ENCODE measurements at places on chromosomes 16 and 17. TPM values are rescaled to one million over a fixed set of nuclear protein-coding genes. Genes with fewer than 3 reads are reported as not detected.

Gene OR3A3
- not detected for total RNA-seq

Gene SCNN1G
- total RNA-seq: not detected

Gene MT1F
- not detected for total RNA-seq

Gene NPW
- total RNA-seq: 0.35 TPM

Gene DHRS7C
- not detected for total RNA-seq

Gene SLC16A13
- total RNA-seq: 7.9 TPM

Gene TEX19
- total RNA-seq: not detected

Gene STX1B
- total RNA-seq: 2.6 TPM

DNA sequence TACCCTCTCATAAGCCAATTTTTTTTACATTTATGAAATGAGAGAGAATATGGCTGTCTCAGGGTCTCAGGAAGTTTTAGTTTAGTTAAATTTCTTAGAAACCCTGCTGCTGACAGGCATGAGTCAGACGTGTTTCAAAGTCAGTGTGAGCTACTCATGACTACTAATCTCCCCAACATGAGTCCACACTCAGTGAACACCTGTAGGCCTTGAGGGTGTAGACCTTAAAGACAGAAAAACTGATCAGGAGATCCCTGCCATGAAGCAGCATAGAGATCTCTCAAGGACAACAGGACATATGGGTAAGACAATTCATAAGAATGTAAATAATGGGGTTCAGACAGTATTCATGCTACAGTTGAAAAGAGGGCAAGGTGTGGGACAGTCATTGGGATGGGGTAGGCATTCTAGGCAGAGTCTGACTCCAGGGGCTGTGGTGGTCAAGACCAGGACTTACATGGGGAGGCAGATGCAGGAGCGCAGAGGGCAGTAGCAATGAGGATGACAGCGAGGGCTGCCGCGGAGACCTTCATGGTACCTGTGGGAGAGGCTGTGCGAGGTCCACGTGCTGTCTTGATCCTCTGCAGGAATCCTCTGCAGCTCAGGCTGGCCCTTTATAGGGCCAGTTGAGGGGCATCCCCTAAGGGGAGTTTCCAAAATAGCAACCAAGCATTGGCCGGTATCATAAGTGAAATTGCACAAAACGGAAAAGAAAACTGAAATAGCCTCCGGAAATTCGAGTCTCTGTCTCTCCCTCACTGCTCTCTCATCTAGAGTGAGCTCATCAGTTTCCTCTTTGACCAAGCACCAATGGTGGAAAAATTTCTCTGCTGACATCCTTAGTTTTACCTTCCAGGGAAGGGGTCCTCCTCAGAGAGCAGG, at the start of gene CCL5:
Gene CCL5 (minus strand): TSS at position 588 of the 882 bp plus-strand sequence.
- no peak for DNase-seq

GRCh38 chr16:67199808-67200198, 872 bp downstream of the ELMO3 start:
- DNase-seq: no peak

DNA sequence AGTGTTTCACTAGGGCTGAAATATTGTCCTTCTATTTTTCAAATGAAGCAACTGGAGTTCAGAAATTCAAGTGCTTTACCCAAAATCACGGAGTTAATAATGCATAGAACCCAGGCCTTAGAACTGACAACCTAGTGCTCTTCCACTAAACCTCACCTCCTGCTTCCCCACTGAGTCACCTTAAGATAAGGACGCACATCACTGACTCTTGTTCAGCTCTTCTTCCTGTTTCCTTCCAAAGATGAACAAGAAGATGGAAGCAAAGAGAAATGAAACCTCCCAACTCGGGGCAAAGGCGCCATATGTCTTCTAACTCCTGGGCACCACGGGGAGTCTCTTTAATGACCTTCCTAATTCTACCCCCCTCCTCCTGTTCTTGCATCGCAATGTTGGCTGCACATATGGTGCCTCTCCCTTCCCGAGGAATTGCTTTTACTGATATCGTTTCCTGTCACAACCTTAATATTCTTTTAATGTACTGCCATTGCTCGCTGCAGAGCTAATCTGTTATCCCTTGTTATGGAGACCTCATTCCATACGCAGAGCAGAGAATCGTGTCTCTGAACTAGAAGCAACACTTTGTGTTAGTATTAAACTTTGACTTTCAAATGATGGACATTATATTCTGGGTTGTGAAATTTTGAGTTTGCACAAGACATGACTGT, 591.4 kb downstream of the TMEM114 start:
- no peak for DNase-seq

DNA sequence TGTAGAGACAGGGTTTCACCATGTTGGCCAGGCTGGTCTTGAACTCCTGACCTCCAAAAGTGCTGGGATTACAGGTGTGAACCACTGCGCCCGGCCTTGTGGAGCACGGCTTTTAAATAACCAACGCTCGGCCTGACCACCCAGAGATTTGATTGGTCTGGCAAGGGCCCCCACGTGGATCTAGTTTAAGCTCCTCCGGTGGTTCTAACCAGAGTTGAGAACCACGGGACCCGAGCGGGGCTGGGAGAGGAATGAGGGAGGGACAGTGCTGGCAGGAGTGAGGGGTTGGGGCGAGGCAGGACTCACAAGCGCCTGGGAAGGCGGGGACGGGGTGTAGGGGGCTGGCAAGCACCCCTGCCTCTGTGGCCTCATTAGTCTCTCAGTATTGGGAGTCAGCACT, 3.0 kb downstream of the NLRC3 start:
- no peak for DNase-seq

GRCh38 chr17:51597345-51597744, 337.0 kb downstream of the UTP18 start:
- no peak for DNase-seq

DNA sequence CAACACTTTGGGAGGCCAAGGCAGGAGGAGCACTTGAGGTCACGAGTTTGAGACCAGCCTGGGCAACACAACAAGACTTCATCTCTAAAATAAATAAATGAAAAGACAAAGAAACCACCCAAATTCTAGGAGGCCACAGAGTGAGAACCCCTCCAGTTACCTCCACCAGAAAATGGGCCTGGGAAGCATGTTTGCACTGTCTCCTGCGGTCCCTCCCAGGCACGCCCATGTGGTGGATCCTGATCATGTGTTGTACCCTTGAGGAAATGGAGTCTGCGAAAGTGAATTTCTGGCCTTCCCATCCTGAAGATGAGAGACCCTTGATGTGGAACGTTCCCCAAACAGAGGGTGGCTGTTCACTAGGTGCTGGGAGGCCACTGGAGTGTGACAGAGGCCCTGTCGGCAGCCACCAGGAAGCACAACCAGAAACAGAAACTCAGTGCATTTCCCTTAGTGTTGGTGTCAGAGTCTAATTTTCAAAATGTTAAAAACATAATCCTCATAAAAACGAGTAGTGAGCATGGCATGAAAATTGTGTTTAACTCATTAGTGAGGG, 19.2 kb upstream of the USP22 start:
- no peak for DNase-seq

GRCh38 chr17:73432624-73433190, 120.9 kb upstream of the CDC42EP4 start:
- no peak for DNase-seq

- DNase-seq: no peak
Observed at GRCh38 chr17:13967416-13967815, 101.9 kb upstream of the COX10 start.

GRCh38 chr16:70490261-70490660, 33.1 kb downstream of the COG4 start:
- DNase-seq: no peak

DNA sequence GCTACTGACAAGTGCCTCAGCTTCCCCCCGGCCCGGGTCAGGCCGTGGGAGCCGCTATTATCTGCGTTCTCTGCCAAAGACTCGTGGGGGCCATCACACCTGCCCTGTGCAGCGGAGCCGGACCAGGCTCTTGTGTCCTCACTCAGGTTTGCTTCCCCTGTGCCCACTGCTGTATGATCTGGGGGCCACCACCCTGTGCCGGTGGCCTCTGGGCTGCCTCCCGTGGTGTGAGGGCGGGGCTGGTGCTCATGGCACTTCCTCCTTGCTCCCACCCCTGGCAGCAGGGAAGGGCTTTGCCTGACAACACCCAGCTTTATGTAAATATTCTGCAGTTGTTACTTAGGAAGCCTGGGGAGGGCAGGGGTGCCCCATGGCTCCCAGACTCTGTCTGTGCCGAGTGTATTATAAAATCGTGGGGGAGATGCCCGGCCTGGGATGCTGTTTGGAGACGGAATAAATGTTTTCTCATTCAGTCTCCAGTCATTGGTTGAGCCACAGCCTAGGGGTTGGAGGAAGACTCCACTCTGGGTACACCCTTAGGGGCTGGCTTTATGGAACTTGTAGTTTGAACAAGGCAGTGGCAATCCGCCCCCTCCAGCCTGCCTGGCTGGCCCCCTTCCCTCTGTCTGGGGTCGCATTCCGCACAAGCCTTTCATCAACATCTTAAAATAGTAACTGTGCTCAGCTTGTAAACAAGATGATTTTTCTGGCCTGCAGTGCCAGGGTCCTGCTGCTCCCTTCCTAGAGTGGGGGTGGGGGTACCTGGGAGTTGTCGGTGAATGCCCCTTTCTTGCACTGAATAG, 4.1 kb downstream of the SYNGR2 start:
- DNase-seq: no peak

DNA sequence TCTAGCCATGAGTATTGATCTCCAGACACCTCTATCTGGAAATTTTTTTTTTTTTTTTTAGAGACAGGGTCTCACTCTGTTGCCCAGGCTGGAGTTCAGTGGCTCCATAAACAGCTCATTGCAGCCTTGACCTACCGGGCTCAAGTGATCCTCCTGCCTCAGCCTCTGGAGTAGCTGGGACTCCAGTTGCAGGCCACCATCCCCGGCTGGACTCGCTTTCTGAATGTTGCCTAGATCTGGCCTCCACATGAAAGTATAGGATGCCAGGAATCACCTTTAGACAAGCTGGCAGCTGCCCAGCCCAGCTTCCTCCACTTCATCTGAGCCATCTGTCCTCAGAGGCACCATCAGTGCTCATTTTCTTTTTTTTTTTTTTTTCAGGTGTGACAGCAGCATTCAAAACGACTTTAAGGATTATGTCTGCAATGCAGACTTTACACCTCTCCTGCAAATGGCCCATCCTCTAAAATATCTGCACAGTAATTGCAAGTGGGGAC, 6.4 kb upstream of the PRR14 start:
- no peak for DNase-seq

DNA sequence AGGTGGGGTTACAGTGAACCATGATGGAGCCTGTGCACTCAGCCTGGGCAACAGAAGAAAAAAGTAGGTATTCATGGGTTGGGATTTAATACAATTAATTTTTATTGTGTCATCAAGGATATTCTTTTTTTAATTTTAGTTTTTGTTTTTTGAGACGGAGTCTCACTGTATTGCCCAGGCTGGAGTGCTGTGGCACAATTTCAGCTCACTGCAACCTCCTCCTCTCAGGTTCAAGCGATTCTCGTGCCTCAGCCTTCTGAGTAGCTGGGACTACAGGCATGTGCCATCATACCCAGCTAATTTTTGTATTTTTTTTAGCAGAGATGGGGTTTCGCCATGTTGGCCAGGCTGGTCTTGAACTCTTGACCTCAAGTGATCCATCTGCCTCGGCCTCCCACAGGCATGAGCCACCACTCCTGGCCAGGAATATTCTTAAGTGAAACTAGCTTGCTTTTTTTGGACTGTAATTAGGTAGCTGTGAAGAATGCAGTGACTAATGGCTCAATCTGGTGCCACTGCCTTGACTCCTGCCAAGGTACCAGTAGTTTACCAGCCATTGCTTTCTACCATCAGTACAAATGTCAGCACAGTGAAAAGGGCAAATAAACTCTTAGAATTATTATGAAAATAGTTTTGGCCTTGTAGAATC, 4.8 kb downstream of the PPM1D start:
- DNase-seq: no peak

GRCh38 chr16:82793528-82794245, 166.9 kb downstream of the CDH13 start:
- DNase-seq: no peak
